ENCODE measurements at places on chromosomes 6 and 20.

- no peak for DNase-seq
Measured at GRCh38 chr6:6686748-6687601, 98.5 kb downstream of the LY86 start.

DNA sequence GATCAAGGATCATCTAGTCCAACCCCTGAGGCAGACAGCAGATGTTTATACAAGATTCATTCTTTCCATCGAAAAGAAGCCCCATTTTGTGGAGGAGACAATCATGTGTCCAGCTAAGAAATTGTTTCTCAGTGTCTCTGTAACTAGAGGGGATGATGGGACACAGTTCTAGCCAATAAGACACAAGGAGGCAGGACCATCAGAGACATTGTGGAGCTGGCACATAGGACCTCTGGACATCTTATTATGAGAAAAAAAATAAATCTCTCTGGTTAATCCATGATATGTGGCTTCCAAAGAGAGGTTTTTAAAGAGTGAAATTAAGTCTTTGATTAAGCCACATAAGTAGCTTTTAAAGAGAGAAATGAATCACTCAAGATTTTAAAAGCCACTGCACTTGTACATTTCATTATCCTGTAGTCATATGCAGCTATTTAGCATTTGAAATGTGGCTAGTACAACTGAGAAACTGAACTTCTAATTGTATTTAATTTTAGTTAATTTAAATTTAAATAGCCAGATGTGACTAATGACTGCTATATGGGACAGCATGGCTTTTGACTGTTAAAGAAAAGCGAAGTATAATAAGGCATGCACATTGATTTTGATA lies 176.8 kb downstream of the TASP1 start:
- DNase-seq, result no peak

GRCh38 chr20:62050166-62051120 lies 15.2 kb downstream of the TAF4 start:
- no peak for DNase-seq

GRCh38 chr6:154382740-154383139 lies 26.1 kb upstream of the IPCEF1 start:
- DNase-seq, result no peak

- no peak for DNase-seq
Measured at GRCh38 chr6:45424451-45424861, 46.7 kb upstream of the SUPT3H start.

GRCh38 chr6:166911248-166911677 lies 45.1 kb downstream of the RNASET2 start:
- no peak for DNase-seq

DNA sequence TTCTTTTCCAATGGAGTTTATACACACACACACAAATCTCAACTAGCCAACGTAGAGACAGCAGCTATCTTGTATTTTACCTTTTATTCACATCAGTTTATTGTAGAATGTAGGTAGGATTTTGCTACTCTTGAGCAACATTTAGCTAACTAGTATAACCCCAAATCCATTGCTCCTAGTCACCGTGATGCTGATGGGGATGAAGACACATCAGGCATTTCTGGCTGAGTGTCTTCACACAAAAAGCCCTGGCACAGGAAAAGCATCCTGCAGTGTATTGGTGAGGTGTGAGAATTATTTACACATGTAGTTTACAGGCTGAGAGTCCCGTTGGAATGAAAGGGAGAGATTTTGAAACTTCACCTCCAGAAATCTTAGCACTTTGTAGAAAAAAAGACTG lies 65.9 kb upstream of the FBXL4 start:
- no peak for DNase-seq
